Activated CD4-positive, alpha-beta T cell treated with anti-CD3 and anti-CD28 coated beads, Interleukin-2, amount 50 U/mL, for 4 hours (primary cell): ENCODE measurements at places on chromosomes 12 and 14.

GRCh38 chr12:111842556-111843396 lies 748 bp downstream of the MAPKAPK5 start:
- DNase-seq = peak; percentile 24

- DNase-seq = no peak
Observed at GRCh38 chr12:110007881-110008280, 8.7 kb downstream of the ANKRD13A start.

GRCh38 chr12:46921048-46921763 lies 95.4 kb upstream of the SLC38A4 start:
- no peak for DNase-seq

- no peak for DNase-seq
Observed at GRCh38 chr14:101853455-101854018, 92.0 kb downstream of the PPP2R5C start.

DNA sequence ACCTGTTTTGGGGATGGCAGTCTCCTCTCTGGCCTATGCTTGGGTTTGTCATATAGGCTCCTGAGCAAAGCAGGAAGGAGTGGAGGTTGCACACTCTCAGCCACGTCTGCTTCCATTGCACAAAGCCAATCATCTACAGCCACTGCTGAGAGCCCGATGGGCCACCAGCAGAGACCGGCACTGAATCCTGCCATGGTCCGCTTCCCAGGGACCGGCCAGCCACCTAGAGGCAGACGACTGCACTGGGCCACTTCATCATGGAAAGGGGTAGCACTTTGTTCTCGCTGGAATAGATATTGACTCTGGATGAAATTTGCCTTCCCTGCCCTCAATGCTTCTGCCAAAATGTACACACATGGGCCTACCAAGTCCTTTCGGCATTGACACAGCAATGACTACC lies 22.3 kb downstream of the DLK1 start:
- DNase-seq = no peak

GRCh38 chr12:20528208-20528607 lies 159.9 kb downstream of the PDE3A start:
- DNase-seq = no peak

DNA sequence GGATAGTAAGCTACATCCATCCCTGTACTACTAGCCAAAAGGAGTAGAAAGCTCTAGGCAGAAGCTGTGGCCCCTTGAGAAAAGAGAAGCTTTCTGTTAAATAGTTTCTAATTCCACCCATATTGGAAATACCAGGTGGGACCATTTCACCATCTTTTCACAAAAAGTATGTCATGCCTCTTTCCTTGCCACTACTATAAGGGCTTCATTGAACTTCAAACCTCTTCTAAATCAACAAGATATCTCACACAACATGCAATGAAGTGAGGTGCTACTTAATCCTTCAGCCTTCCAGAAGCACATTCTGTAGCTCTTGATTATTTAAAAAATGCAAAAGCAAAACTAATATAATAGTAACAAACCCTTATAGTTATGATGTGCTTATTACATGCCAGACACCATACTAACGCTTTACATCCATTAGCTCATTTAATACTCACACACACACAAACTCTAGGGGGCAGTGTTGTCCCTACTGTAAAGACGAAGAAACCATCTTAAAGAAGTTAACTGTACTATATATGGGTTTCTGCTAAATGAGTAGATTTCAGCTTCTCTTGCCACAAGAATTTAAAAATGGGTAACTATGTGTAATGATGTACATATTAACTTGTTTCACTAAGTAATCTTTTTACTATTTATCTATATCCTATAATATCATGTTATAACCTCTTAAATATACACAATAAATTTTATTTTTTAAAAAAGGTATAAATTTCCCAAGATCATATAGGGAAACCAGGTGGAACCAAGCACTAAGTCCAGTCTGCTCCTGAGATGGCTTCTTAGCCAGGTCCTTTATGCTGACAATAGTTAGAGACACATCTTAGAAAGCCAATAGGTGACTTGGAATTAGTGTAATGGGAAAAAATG lies 124.4 kb downstream of the RPS29 start:
- DNase-seq = peak; percentile 32

- no peak for DNase-seq
Observed at GRCh38 chr12:119207063-119207560, 28.4 kb downstream of the HSPB8 start.

GRCh38 chr14:49892636-49893308 lies at the start of gene ARF6:
TSS of gene ARF6 (plus strand) at chr14:49893082. CDS start at chr14:49893737, 655 bp downstream.
- peak; percentile 91 for DNase-seq

GRCh38 chr12:1598757-1599156 lies 4.4 kb upstream of the FBXL14 start:
- no peak for DNase-seq

GRCh38 chr14:69321601-69322330 lies 61.8 kb downstream of the GALNT16 start:
- no peak for DNase-seq

GRCh38 chr14:30875788-30876053 lies 1.4 kb downstream of the COCH start:
- DNase-seq = no peak

DNA sequence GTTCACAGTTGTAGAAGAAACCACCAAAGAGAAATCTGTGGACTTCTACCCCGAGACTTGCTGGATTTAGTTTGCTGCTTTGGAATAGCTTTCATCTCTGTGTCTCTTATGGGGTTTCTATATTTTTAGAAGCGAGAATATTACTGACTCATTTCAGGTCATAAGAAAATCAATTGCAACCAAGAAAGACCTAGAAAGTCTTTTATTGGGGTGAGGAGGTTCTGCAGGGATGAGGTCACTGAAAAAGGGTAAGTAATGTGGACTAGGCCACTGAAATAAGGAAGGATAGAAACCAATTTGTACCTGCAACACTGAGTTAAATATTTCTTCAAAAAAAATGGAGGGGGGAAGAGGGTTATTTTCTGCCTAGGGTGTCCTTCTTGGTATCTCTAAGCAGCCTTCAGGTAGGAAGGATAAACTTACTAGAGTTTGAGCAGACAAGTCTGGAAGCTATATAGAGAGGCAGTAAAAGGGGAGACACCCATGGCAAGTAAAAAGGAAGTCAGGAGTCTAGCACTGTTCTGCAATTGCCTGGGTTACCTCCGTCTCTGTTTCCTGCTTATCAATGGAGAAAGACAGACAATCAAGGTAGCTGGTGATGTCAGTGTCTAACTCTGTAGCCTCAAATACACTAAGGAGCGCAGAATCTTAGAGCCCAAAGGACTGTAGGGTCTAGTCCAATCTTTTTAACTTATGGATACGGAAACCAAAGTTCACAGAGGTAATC lies 19.6 kb upstream of the KERA start:
- DNase-seq = no peak

- DNase-seq = no peak
Observed at GRCh38 chr14:95433094-95433478, 83.4 kb downstream of the SYNE3 start.

DNA sequence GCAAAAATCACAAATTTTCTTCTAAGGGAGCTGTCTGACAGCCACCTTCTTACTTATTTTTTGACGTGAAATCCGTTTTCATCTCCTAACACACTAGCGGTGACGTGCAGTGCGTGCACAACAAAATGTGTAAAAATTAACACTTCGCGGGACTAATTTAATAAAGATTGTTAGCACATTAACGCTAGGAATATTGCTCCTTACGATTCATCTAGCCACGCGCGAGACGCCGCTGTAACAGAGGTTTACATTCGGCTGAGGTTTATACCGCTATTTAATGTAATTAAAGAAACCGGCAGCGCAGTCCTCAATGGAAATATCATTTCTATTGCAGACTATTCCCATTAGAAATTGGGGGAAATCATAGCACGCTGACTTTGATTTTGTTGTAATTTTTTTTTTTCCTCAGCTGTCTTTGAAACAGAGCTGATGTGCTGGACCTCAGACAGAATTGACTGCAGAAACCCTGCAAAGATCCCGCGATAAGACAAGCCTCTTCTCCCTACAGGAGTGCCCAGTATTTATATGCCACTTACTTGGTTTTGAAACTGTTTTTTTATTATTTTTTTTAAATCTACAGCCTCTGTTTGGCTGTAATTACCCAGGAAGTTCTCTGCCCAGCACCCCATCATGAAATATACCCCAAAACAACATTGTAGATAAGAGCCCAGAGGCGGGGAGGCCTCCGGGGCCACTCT lies 31.2 kb downstream of the BCL11B start:
- no peak for DNase-seq

DNA sequence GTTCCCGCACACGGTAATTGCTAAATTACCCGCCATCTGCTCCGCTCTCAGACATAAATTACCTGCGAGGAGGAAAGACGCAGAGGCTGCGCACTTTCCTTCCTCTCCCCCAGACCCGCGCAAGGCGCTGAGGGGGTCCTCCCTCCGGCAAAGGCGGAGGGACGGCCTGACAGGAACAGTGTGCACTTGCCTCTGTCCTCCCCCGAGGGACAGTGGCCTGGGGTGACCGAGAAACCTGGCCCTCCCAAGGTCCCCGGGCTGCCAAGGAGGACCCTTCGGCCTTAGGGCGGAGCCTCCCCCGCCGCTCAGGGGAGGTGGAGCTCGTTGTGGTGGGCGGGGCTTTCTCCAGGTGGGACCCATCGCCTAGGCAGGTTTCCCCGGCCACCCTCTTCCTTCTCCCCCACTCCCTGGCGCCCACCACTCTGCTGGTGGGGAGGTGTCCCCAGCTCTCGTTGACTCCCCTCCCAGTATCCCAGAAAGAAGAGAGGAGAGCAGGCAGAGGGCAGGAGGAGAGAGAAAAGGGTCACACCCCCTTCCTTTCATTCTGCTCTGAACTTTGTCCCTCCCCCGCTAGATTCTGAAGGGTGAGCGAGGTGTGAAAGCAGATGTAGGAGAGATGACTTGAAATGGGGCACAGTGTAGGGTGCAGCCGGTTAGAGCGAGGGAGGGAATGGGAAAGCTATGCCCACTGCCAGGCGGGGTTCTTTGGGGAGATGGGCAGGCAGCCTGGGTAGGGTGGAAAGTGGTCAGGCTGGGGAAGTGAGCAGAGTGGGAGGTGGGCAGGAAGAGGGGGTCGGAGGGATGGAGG lies 11.4 kb upstream of the CALCOCO1 start:
- peak; percentile 39 for DNase-seq

DNA sequence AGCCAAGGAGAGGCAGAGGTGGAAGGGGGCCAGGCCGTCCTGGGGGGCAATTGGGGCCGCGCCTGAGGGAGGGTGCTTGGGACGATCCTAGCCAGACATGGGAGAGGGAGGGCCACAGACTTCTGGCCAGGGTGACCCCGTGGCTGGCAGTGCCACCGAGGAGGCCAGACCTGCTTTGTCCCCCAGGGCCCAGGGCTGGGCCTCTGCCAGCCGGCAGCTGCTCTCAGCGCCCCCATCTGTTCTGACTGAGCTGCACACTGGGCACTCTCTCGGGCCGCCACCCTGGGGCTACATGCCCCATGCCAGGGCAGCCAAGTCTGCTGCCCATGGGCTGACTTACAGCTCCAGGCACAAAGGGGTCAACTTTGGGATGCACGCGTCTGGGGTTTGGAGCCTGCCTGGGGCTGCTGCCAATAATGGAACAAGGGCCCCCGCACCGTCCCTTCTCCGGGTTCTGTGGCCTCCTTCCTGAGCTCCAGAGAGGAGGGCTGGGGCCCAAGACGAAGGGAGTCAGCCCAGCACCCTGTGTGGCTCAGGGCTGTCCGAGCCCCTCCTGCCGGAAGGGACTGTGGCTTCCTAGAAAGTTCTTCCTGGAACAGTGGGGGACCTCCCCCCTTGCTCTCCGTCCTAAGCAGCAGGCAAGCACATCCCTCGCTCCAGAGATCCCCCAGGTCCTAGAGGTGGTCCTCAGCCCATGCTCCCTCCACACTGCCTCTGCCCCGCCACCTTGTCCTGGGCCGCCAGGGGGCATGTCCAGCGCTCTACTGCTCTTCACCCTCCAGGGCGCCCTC lies 1.1 kb downstream of the ADSS1 start:
- DNase-seq = no peak

DNA sequence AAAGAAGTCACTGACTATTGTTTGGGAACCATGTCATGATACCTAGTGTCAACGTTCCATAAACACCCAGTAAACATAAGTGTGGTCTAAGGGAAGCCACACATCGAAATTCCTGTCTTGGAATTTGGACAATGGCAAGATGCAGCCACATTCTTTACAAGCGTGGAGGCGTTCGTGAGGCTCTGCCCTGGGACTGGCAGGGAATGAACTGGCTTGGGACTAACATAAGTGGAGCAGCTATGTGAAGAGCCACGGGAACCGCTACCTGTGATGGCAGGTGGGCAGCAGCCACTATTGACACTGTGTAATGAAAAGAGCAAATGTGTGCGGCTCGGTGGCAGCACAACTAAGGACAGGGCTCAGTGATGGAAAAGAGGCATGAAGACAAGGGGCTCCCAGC lies 10.0 kb upstream of the NRIP2 start:
- no peak for DNase-seq

- peak; percentile 49 for DNase-seq
Observed at GRCh38 chr12:57845478-57846284, 848 bp downstream of the CTDSP2 start.

GRCh38 chr14:36515896-36516718 lies 3.9 kb downstream of the NKX2-1 start:
- no peak for DNase-seq

GRCh38 chr12:132622437-132623071 lies 4.0 kb downstream of the P2RX2 start:
- no peak for DNase-seq

DNA sequence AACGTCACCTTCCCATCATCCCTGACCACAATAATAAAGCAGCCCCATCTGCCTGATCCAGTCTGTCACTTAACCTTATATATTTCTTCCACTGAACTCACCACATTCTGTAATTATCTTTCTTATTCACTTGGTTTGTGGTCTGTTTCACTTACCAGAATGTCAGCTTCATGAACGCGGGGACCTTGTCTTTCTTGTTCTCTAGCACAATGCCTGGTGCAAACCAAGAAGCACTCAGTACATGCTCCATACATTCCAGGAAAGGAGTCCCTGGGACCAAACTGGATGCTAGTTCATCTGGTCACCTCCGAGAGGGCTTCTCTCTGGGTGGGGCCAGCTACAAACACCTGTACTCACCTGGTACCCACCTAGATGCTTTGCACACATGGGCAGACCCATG lies 17.4 kb upstream of the ANKRD33 start:
- no peak for DNase-seq

- no peak for DNase-seq
Observed at GRCh38 chr12:132724506-132725241, 14.0 kb downstream of the PGAM5 start.

- DNase-seq = no peak
Observed at GRCh38 chr12:128852885-128853599, at the start of gene GLT1D1. TSS of gene GLT1D1 (plus strand) at chr12:128853478. CDS start at chr12:128853582, 104 bp downstream.

DNA sequence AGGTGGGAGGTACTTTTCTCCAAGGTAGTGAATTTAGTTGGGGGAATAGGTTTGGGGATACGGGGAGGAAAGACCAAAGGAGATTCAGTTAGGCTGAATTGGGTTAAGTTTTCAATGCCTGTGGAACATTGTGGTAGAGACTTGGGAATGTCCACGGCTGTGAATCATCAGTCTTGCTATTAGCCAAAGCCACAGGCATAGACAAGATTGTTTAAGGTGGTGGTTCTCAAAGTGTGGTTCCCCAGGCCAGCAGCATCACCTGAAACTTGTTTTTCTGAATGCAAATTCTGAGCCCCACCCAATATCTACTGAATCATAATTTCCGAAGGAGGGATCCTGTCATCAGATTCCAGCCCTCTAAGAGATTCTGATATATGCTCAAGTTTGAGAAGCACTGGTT lies 316.2 kb downstream of the EGLN3 start:
- DNase-seq = no peak

- DNase-seq = no peak
Observed at GRCh38 chr14:89386212-89386886, 30.7 kb downstream of the FOXN3 start.

- DNase-seq = no peak
Observed at GRCh38 chr12:119649202-119649808, 18.6 kb upstream of the PRKAB1 start.

GRCh38 chr14:101965770-101966722 lies 1.7 kb downstream of the DYNC1H1 start:
- DNase-seq = no peak

- no peak for DNase-seq
Observed at GRCh38 chr14:64580467-64580866, 30.7 kb downstream of the PPP1R36 start.
